Omental fat pad (tissue), 4 donors: ENCODE measurements at places on chromosomes 1 and 21. TPM values are rescaled to one million over a fixed set of nuclear protein-coding genes. Genes with fewer than 3 reads are reported as not detected.
A peak's percentile ranks its signal among the peaks of the same experiment; 100 is the strongest.

RAB42 gene
- 8.2 TPM for total RNA-seq

- peak; percentile 71 for DNase-seq
Measured at GRCh38 chr1:16367258-16367967, 371 bp downstream of the SZRD1 start.

OLIG1 gene
- not detected for total RNA-seq

GRCh38 chr1:173414136-173414535 is 63.0 kb upstream of the PRDX6 start:
- DNase-seq = no peak

ALX3 gene
- not detected for total RNA-seq

- DNase-seq = no peak
Measured at GRCh38 chr1:25793585-25794170, 6.3 kb upstream of the SELENON start.
